ENCODE measurements at places on chromosomes 13 and 19.

- DNase-seq = peak; percentile 76
Observed at GRCh38 chr19:1512671-1513498, at the start of gene ADAMTSL5. ADAMTSL5 (minus strand) TSS chr19:1513019; CDS start chr19:1510943, 2,076 bp downstream.

DNA sequence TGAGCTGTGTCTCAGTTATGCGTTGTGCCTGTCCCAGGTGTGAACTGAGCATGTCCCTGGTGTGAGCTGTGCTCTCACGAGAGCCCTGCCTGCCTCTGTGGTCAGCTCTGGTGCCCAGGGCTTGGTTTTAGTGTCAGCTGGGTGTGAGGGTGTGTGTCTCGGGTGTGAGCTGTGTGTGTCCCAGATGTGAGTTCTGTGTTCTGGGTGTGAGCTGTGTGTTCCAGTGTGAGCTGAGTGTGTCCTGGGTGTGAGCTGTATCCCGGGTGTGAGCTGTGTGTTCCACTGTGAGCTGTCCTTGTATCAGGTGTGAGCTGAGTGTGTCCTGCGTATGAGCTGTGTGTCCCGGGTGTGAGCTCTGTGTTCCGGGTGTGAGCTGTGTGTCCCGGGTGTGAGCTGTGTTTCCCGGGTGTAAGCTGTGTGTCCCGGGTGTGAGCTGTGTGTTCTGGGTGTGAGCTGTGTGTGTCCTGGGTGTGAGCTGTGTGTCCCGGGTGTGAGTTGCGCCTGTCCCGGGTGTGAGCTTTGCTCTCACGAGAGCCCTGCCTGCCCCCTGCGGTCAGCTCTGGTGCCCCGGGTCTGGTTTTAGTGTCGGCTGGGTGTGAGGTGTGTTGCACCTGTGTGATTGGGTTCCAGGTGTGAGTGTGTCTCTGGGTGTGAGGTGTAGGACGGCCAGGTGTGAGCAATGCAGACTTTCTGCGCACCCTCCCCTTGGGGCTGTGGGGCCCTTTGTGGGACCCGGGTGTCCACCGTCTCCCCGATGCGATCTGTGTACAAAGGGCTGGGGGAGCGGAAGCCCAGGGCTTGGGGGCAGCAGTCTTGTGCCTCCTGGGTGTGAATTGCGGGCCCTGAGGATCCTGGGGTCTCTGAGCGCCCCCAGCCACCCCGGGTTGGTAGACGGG is 7.1 kb upstream of the PEAK3 start:
- DNase-seq = no peak

DNA sequence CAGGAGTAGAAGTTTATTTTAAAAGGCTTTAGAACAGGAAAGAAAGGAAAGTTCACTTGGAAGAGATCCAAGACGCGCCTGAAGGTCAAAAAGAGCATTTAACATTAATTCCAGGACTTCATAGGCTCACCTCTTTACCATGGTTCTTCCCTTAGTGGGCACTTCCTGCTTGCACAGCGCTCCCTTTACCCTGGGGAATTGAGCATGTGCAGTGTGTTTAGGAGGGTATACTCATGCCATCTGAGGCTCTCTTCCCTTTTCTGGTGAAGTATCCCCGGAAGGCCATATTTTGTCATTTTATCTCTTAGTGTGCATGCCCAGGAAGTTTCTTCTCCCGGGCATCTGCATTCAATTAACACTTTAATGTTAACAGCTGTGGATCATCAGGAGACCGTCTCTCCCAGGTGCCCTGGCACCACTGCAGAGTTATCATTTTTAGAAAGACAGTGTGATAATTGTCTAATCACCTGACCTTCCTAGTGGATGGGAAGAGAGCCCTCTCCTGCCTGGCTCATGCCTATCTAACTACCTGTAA is 66.1 kb upstream of the ABCC4 start:
- no peak for DNase-seq

DNA sequence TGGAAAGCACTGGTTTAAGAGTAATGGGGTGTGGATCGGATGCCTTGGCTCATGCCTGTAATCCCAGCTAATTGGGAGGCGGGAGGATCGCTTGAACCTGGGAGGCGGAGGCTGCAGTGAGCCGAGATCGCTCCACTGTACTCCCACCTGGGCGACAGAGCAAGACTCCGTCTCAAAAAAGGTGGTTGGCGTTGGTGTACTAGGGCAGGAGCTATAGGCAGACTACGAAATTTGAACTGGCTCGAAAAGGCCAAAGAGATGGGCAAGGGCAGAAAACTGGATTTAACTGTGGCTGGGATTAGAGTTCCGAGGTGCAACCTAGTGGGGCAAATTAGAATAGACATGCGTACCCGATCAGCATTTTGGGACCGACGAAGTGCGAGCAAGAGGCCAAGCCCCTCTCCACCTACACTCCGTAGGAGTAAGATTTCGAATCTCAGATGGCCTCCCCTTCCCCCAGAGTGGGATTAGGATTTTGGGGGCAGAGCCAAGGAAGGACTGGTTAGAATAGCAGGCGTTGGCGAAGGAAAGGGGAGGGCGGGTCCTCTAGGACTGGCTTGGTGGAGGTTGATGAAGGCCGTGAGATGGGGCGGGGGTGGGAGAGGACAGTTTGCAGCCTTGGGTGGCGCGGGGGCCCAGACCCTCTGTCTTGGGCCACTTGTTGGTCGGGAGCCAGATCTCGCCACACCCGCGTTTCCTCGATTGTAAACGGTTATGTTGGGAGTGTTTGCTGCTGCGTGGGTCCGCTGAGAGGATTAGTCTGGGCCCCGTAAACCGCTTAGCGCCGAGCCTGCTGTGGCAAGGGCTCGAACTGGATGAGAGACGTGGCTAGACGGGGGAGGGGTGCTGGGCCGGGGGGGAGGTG is 2.0 kb upstream of the INAFM1 start:
- DNase-seq = no peak

GRCh38 chr13:39148513-39148961 is 110.3 kb downstream of the NHLRC3 start:
- DNase-seq = peak; percentile 5

DNA sequence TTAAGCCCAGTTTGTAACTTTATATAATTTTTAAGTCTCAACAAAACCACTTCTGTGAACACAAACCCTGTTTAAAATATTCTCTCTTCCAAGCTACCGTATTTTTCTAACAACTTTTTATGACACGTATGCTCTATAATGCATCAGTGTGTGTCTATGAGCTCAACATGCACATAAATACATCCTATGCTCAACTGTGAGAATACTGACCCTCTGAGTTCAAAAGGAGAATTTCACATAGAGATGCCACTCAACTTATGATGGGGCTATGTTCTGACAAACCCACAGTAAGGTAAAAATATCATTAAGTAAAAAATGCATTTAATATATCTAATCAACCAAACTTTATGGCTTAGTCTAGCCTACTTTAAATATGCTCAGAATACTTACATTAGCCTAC is 1139.7 kb upstream of the SPRY2 start:
- DNase-seq = no peak

GRCh38 chr13:73090116-73090822 is 31.5 kb downstream of the KLF5 start:
- no peak for DNase-seq
